ENCODE measurements at places on chromosomes 2 and 18. TPM values are rescaled to one million over a fixed set of nuclear protein-coding genes. Genes with fewer than 3 reads are reported as not detected.

GRCh38 chr18:53764086-53764485 is 460.4 kb downstream of the MBD2 start:
- DNase-seq, result no peak

GRCh38 chr2:131055169-131056065 is 37.8 kb downstream of the FAM168B start:
- DNase-seq, result no peak

GRCh38 chr2:11446733-11447248 is 19.2 kb downstream of the E2F6 start:
- DNase-seq, result no peak

DNA sequence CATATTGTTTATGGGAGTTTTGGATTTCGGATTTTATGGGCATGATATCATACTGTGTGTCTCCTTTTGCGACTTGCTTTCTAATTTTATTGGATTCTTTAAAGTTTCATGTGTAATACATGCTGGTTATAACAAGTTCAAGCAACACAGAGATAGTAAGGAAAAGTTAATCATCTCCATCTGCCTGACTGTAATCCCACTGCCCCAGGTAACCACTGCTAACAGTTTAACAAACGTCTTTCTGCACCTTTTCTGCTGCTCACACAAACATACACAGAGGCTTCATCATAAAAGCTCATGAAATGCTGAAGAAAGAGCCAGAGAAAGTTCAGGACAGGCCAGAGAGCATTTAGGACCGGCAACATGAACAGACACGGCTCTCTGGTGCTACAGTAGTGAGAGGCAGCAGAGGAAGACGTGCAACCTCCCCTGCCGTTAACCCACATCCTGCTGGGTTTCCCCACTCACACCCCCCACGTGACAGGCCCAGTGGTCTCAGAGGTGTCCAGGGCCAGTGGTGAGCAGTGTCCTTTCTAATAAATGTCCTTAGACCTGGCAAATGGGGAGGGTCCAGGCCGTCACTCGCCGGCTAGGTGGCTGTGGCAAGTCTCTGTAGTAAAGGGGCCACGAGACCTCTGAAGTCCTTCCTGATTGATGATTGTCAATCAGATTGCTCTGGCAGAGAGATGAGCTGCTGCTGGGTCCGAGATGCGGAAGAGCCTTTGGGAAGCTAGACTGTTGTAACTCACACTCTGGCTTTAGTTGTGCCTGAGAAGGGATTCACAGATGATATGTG is 43.0 kb upstream of the SLC1A4 start:
- no peak for DNase-seq

DNA sequence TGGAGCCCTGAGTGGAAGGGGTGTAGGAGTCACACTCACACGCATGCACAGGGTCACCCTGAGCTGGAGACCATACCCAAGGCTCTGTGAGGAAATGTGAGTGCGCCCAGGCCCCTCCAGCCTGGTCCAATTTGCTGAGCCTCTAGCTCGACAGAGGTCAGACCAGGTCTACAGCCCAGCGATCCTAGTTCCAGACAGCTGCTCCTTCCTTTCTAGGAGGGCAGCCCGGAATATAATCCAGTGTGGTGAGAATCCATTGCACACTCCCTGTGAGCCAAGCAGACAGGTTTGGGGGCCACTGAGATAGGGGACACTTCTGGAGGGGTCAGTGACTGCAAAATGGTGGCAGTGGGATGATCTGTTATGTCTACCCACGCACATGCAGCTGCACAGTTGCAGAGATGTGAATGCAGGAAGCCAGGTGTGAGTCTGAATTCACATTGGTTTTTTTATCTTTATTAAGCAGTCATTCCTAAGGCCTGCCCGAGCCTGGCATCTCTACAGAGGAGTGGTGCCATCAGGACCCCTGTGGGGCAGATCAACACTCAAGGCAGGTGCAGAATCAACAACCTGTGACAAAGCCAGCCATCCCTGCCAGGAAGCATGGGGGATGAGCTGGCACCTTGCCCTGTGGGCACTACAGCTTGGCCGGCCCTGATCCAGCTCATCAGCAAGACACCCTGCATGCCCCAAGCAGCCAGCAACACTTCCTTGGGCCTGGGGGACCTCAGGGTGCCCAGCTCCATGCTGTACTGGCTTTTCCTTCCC is at the start of gene GPR148:
GPR148 (plus strand) TSS at position 522 of the 768 bp plus-strand sequence; CDS start at position 604, 82 bp downstream.
- DNase-seq, result no peak

DNA sequence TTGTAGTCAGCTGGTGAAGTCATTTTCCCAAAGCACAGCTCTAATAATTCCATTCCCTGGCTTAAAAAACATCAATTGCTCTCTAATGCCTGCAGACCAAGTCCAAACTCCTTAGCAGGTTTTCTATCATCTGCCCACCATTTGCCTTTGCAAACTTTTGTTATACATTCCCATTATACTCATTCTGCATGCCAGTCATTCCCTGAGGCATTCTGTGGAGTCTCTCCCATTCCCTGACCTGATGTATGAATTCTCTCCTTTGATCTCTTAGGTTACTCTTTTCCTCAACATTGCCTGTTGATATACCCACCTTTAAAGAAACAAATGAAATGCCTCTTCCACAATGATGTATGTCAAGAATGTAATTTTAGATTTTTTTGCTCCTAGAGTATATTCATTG is 852.0 kb upstream of the FSHR start:
- no peak for DNase-seq

- DNase-seq, result no peak
Measured at GRCh38 chr2:66387016-66387753, 47.7 kb upstream of the MEIS1 start.

DNA sequence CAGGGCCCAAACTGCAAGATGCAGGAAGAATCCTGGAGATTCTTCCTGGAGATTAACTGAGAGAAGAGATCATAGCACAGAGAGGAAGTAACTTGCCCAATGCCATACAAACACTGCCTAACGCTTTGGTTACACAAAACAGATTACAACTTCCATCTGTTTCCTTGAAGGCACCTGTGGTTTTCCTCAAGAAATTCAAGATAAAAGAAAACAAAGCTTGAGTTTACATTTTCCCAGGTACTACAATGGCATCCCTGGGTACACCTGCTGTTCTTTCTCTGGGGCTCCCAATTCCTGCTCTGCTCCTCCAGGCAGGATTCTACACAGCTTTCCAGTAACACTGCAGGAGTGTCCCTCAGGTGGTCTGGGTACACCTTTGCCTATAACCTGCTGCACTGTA is 781.9 kb upstream of the ID2 start:
- no peak for DNase-seq

GRCh38 chr2:86194751-86195054 is 559 bp downstream of the IMMT start:
- DNase-seq, result peak; percentile 98

PKP4 gene
- total RNA-seq, result 128 TPM

ORC4 gene
- 34.9 TPM for total RNA-seq

DARS1 gene
- 59.8 TPM for total RNA-seq

THUMPD2 gene
- total RNA-seq, result 14.8 TPM

All from aorta (tissue), 5 donors.